ENCODE measurements at places on chromosomes 4 and X. TPM values are rescaled to one million over a fixed set of nuclear protein-coding genes. Genes with fewer than 3 reads are reported as not detected.

- DNase-seq = no peak
- H3K36me3 ChIP-seq = no peaks in the 10 kb centered on the region
- H3K4me3 ChIP-seq = no peak overlapping the region
Measured at GRCh38 chr4:179145746-179146525, 1703.7 kb upstream of the AGA start.

Gene LUZP4
- total RNA-seq = not detected

- no peaks in the 10 kb centered on the region for H3K36me3 ChIP-seq
- no peaks in the 10 kb centered on the region for H3K4me1 ChIP-seq
- no peak overlapping the region for H3K27ac ChIP-seq
- DNase-seq = no peak
- no peaks in the 10 kb centered on the region for H3K27me3 ChIP-seq
Measured at GRCh38 chrX:57583477-57583876, 8.3 kb upstream of the ZXDB start.

DNA sequence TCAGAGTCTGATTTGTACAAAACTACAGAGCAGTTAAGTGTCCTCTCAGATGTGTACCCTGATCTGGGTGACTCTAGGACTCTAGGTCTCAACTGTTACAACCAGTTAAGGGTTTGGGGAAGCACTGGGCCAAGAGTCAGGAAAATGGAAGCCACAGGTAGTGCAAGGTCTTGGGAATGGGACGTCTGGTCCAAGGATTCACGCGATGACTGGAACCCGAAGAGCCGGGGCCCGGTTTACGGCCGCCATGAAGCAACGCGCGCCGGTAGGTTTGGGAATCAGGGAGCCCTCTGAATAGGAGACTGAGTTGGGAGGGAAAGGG, 321 bp upstream of the HPRT1 start:
- no peak overlapping the region for H3K27ac ChIP-seq
- DNase-seq = no peak
- no peaks in the 10 kb centered on the region for H3K4me1 ChIP-seq
- no peaks in the 10 kb centered on the region for H3K27me3 ChIP-seq

- H3K27me3 ChIP-seq = no peaks in the 10 kb centered on the region
- H3K27ac ChIP-seq = no peak overlapping the region
- no peak overlapping the region for H3K4me3 ChIP-seq
- H3K36me3 ChIP-seq = no peaks in the 10 kb centered on the region
- DNase-seq = no peak
Measured at GRCh38 chrX:107753187-107753586, 22.4 kb downstream of the TSC22D3 start.
